ENCODE measurements at places on chromosomes 7 and 10.

GRCh38 chr10:132098539-132099388 lies 33.0 kb downstream of the JAKMIP3 start:
- no peak for DNase-seq

DNA sequence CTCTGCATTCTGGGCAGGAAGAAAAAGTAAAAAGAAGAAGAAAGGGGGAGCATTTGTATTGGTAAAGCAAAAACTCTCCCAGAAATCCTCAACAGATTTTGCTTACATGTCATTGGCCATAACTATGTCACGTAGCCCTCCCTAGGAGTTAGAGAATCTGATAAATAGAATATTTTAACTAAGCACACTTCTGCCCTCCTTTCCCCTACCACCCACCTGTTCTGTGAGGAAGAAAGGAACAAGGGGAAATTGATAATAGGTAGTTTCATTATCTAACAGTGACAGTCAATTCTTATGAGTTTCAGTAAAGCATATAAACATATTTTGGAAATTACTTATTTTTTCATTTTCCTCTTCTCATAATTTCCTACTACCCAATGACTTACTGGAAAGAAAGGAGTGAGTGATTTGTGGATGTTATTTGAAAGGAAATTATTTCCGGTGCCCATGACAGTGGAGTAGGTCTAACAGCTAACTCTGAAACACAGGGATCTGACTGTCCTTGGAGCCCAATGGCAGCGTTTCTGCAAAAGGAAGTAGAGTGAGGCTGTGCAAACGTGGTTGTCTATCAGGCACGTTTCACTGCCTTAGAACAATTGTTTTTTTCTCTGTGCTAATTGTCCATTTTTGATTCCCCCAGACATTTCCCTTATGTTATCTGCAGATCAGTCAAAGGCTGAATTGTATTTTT lies 128.6 kb upstream of the MDFIC start:
- no peak for DNase-seq

DNA sequence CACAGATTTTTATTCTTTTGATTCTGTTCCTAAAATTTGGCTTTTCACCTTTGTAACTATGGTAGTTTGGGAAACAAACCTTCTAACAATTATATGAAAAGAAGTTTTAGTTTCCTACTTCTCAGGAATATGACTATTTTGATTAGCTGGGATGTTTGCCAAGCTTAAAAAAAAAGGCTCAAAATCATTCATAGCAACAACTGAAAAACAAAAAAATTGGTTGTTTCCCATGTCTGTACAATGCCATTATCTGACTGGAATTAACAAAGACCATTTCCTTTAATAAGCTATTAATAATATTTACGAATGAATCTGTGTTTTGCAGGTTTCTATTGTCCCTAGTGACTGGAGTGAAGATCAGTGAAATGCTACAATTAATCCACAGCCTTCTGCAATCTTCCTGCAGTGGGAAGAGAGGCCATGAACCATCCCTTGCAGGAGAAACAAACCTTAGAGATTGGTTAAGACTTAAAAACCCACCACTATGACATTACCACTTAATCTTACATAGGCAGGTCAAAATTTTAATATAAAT lies 4.2 kb downstream of the PURB start:
- no peak for DNase-seq

- no peak for DNase-seq
Measured at GRCh38 chr7:57423768-57424167, 26.2 kb upstream of the ZNF716 start.

DNA sequence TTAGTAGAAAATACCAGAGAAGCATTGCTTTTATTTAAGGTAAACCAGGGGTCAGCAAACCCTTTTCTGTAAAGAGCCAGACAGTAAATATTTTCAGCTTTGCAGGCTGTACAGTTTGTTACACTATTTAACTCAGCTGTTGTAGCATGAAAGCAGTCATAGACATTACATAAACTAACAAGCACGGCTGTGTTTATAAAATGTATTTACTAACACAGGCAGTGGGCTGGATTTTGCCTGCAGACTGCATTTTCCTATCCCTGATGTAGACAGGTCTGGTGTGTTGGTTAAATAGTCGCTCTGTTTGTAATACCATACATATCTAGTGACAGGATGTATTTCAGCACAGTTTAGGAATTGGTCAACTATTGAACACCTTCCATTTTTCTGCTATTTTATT lies 129.3 kb downstream of the ST7 start:
- DNase-seq: no peak

DNA sequence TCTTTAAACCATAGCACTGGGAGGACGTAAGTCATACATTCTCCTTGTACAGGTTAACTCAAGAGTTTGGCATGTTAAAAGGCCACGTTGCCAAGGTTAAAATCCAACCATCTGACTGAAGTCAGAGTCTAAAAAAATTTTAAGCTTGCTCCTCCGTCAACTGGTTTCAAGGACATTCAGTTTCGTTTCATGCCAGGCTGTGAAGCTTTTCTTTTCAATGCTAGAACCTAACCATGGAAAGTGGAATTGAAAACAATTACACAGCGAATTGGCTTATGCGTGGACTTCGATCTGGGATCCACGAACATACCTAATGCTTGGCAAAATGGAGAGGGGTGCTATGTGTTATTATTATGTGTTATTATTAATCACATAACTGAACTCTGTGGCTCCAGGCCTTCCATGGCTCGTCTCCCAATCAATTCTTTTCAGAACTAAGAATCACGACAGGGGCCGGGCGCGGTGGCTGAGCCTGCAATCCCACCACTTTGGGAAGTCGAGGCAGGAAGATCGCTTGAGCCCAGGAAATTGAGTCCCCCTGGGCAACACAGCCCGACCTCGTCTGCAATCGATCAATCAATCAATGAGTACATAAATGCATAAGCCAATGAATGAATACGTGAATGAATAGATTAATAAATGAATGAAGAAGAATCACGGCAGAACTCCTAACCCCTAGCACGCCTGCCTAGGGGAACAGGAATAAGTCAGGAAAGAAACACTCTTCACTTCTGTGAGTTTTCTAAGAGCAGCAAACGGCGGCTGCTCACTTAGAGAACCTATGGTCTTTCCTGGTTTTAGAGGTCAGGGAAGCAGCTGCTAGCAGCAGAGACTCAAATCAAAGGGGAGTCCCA lies 733 bp upstream of the ARL5B start:
- no peak for DNase-seq

DNA sequence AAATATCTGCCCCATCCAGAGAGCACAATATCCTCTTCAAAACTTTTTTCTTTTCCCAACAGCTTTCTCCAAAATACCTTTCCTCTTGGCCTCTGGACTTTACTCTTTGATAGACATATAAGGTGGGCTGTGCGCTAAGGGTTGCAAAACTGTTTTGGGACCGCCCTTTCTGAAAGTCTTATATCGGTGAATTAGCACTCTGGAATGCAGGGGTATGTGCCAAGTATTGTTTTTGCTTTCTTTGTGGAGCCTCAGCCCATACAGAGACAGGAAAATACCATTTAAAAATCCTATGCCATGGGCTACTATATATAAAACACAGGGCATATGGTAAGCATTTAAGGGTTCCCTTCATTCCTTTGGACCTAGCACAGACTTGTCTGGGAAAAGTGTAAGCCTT lies 37.7 kb downstream of the PPP1R17 start:
- no peak for DNase-seq

Data from activated CD8-positive, alpha-beta memory T cell treated with anti-CD3 and anti-CD28 coated beads for 4 hours (primary cell).